ENCODE measurements at places on chromosomes 5 and 9. TPM values are rescaled to one million over a fixed set of nuclear protein-coding genes. Genes with fewer than 3 reads are reported as not detected.

Gene CRB2
- 0.07 TPM for total RNA-seq

DNA sequence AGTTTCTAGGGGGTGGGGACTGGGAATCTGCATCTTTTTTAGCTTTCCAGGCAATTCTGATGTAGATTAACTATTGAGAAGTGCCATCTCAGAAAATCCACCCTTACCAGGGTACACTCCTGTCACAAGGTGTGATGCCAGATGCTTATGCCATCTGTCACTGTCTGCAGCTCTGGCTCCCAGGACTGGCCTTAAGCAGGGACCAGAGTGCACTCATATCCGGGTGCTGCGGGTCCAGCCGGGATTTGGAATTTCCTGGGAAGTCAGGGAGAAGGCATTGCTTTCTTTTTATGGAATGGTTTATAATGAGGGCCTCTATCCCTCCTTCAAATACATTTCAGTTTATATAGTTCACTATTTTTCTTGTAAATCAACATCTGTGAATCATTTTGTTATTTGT is 92.6 kb downstream of the TMEM174 start:
- no peak for DNase-seq
- no peak overlapping the region for H3K27ac ChIP-seq
- no peaks in the 10 kb centered on the region for H3K27me3 ChIP-seq
- no peaks in the 10 kb centered on the region for H3K4me1 ChIP-seq
- H3K36me3 ChIP-seq = no peaks in the 10 kb centered on the region

Gene NUTM2F
- not detected for total RNA-seq

Gene COL5A1
- total RNA-seq = 0.30 TPM

DNA sequence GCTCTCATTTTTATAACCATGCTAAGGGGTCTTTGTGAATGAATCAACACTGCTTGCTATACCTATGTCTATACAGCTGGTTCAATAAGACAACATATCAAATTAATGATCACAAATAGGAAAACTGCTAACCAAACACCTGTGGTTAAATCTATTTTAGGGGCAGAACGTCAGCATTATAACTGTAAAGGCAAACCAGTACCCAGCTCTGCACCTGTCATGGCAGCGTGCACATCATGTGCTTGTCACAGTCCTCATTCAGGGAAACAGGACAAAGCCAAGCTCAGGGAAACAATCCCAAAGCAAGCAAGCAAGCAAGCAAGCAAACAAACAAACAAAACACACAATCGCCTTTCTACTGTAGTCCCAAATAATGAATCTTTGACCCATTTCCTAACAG is 277.7 kb upstream of the DAP start:
- H3K27ac ChIP-seq = no peak overlapping the region
- peaks cover 50% of the 10 kb centered on the region for H3K27me3 ChIP-seq
- no peak for DNase-seq
- no peak overlapping the region for H3K4me3 ChIP-seq

Gene ATP10B
- total RNA-seq = 0.07 TPM

Gene LCN15
- 0.76 TPM for total RNA-seq

- peaks cover 3% of the 10 kb centered on the region for H3K4me1 ChIP-seq
- H3K27ac ChIP-seq = no peak overlapping the region
Observed at GRCh38 chr5:109450129-109450877, 40.5 kb upstream of the PJA2 start.

DNA sequence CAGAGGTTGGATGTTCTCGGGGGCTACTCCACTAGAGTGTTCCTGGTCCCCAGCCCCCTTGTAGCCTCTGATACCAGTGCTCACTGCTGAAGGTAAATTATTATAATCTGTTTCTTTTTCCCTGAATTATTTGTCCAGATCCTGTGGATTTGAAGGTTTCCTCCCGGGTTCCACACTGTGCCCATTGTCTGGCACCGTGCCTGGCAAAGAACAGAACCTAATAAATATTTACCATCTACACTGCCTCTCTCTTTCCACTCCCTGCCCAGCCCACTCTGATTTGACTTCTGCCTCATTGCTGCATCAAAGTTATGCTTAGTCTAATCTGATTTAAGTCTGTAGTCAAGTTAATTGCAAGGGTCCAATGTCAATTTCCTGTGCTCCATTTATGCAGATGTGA is 322.9 kb downstream of the NTRK2 start:
- peaks cover 45% of the 10 kb centered on the region for H3K27me3 ChIP-seq
- no peaks in the 10 kb centered on the region for H3K4me1 ChIP-seq
- H3K4me3 ChIP-seq = no peak overlapping the region
- H3K27ac ChIP-seq = no peak overlapping the region
- no peak for DNase-seq
- H3K36me3 ChIP-seq = no peaks in the 10 kb centered on the region

Gene CNTFR
- not detected for total RNA-seq

Gene CCDC69
- total RNA-seq = 4.3 TPM

DNA sequence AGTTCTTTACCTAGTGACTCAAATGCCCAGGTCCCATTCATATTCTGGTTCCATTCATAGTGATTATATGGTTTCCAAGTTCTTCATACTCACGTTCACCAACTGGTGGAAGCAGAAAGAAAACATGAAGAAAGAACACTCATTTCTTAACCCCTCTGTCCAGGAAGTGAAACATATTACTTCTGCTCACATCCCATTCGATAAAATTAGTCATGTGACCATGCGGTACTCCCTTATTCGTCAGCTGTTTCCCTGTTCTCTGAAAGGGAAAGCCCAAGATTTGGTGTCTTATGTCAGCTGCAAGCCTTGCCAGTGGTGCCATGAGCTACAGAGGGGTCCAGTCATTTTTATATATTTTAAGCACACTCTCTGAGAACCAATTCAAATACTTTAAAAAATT is 387.0 kb upstream of the DMAC1 start:
- H3K27ac ChIP-seq = no peak overlapping the region
- no peaks in the 10 kb centered on the region for H3K4me1 ChIP-seq
- no peaks in the 10 kb centered on the region for H3K27me3 ChIP-seq

DNA sequence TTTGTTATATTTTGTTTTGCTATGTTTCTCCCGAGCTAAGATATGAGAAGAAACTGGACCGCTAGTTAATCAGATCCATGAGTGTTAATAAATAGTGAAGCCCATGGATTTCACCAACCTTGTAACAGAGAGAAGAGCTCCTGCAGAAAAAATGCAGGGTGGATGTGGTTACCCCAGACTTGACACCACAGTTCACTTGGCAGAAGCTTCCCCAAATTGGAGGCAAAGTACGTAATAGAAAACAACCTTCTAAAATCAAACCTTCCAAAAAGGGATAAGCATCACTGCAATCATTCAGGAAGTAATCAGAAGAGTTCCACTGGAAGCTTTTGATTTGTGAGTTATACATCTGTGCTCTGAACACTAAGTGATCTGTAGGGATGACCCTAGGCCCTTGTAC is 267.5 kb downstream of the ACTL7B start:
- no peaks in the 10 kb centered on the region for H3K36me3 ChIP-seq
- DNase-seq = no peak

Gene PPP3R2
- total RNA-seq = not detected

Gene SELENOP
- 11.4 TPM for total RNA-seq

Gene CRHBP
- not detected for total RNA-seq

GRCh38 chr5:98656125-98656795 is 117.2 kb upstream of the RGMB start:
- no peak overlapping the region for H3K27ac ChIP-seq
- H3K4me3 ChIP-seq = no peak overlapping the region
- no peaks in the 10 kb centered on the region for H3K27me3 ChIP-seq
- no peaks in the 10 kb centered on the region for H3K36me3 ChIP-seq
- DNase-seq = no peak
- H3K4me1 ChIP-seq = peaks cover 6% of the 10 kb centered on the region

DNA sequence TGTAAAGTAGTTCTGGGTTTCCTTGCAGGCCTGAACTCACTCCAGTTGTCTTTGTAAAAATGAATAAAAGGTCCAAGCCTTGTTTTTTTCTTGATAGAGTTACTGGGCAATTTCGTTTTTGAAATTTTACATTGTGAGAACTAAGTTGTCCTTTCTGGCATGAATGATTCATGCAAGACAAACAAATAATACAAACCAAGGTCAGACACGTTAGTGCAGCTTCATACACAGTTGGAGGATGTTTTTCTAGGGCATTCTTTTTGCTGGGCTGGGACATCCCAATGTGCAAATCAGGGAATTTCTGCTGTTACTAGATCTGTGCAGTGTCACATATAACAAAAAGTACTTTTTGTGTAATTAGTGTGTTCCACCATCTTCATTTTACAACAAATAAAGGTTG is 96.0 kb downstream of the MEGF10 start:
- no peak for DNase-seq
- H3K4me3 ChIP-seq = no peak overlapping the region
- H3K27me3 ChIP-seq = no peaks in the 10 kb centered on the region

- H3K4me1 ChIP-seq = no peaks in the 10 kb centered on the region
- H3K27me3 ChIP-seq = no peaks in the 10 kb centered on the region
- H3K27ac ChIP-seq = no peak overlapping the region
Observed at GRCh38 chr5:131389096-131389868, 125.4 kb downstream of the CDC42SE2 start.

Gene KIF4B
- 0.12 TPM for total RNA-seq

Gene ROR2
- total RNA-seq = 15.7 TPM

DNA sequence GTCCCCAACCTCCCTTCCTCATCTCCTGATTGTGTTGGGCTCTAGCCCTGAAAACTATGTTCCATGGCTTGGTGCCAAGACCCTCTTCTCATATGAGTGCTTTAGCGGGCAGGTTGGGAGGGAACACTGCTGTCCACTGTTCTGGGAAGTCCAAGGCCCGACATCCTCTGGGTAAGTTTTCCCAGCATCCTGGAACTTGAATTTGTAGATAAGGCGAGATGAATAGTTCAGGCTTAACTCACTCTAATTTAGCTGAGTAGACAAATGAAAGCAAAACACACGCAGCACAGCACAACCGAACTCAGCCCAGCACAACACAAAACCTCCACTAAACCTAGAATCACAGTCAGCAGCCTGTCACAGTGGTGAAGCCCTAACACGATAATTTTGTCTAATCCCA is 95.3 kb upstream of the SLC28A3 start:
- no peak overlapping the region for H3K4me3 ChIP-seq
- H3K4me1 ChIP-seq = no peaks in the 10 kb centered on the region
- no peaks in the 10 kb centered on the region for H3K36me3 ChIP-seq
- no peak for DNase-seq
- H3K27me3 ChIP-seq = no peaks in the 10 kb centered on the region
